GM23248 (cell line): ENCODE measurements at places on chromosomes 6 and 20. TPM values are rescaled to one million over a fixed set of nuclear protein-coding genes. Genes with fewer than 3 reads are reported as not detected.

DNA sequence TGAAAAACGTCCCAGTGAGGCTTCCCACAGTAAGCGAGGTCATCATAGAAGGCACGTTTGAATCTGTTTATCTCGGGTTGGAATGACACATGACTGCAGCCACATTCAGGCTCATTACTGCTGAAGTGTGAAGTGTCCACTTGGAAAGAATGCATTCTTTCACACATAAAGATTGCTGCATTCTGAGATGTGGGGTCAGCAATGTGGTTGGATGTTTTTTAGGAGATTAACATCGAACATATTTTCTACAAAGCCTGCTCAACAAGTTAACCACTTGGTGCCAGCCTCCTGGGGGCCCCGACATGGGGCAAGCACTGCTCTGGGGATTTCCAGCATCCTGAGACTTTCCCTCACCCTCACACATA lies 79.9 kb downstream of the BMP6 start:
- no peak for DNase-seq

- DNase-seq = peak; percentile 70
Measured at GRCh38 chr6:116221067-116221466, 32.8 kb downstream of the TSPYL4 start.

GRCh38 chr6:138673346-138674014 lies 100.1 kb upstream of the CCDC28A start:
- DNase-seq = peak; percentile 13

DNA sequence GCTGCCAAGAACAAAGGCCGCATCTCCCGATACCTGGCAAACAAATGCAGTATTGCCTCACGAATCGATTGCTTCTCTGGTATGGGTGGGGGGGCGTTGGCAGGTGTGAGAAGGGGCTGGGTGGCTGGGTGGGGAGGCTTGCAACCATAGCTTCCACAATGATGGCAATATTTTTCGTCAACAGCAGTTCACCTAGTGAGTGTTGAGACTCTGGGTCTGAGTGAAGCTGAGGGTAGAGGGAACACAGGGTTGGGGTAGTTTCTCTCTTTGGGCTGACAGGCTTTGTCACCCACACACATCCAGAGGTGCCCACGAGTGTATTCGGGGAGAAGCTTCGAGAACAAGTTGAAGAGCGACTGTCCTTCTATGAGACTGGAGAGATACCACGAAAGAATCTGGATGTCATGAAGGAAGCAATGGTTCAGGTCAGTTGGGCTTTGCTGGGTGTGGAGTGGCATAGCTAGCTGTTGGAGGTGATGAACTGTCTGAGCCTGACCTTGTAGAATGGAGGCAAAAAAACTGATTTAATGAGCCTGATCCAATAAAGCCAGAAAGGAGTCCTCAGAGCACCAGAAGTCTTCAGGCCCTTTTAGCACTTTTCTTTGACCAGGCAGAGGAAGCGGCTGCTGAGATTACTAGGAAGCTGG lies 4.2 kb downstream of the NOP56 start:
- DNase-seq = no peak

DNA sequence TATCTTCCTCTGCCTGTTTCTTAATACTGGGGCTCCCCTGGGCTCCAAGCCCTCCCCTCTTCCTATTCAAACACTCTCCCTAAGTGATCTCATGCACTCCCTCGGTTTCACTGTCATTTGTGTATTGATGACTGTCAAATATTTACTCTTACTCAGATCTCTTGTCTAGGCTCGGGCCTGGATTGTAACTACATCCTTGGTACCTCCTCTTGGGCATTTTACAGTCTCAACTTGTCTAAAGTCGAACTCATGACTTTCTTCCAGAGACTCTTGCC lies 189.4 kb upstream of the PRDM1 start:
- DNase-seq = no peak

GRCh38 chr20:64223526-64224067 lies 32.0 kb upstream of the PCMTD2 start:
- no peak for DNase-seq

- peak; percentile 30 for DNase-seq
Measured at GRCh38 chr6:137339929-137340559, 120.9 kb upstream of the IFNGR1 start.

Gene TMEM74B
- 0.18 and 0.23 TPM in 2 replicates for polyA plus RNA-seq

Gene CNBD2
- 0.28 and 1.7 TPM in 2 replicates for polyA plus RNA-seq

Gene LY6G5B
- 3.9 and 5.9 TPM in 2 replicates for polyA plus RNA-seq

Gene GPR63
- polyA plus RNA-seq = 0.10 and 0.11 TPM in 2 replicates

Gene ULBP1
- polyA plus RNA-seq = 8.7 and 9.1 TPM in 2 replicates

Gene SLC17A1
- polyA plus RNA-seq = not detected in 2 replicates

Gene CAPN11
- not detected in 2 replicates for polyA plus RNA-seq

Gene PREX1
- polyA plus RNA-seq = 0.13 and 0.18 TPM in 2 replicates
